HL-60 (cell line): ENCODE measurements at places on chromosomes 16 and 17.
A peak's percentile ranks its signal among the peaks of the same experiment; 100 is the strongest.

GRCh38 chr16:16095646-16096045, 127.6 kb downstream of the ABCC6 start:
- DNase-seq = no peak

DNA sequence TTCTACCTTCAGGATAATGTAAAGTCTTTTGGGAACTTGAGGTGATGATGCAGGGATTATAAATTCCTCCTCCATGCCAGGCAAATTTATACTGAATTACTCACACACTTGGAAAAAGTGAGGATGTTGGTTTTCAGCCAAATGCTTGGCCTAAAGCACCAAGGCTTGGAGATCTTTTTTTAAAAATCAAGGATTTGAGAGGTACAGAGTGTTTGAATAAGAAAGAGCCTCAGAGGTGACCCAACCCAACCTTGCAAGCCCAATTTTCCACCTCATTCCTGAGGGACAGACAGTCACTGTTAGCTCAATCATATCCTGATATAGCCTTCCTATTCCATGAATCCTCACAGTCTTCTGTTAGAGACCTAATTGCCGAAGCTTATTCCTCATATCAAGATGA, 14.0 kb downstream of the GRIN2A start:
- DNase-seq = no peak

- DNase-seq = no peak
Observed at GRCh38 chr16:56947604-56947995, 14.2 kb upstream of the CETP start.

DNA sequence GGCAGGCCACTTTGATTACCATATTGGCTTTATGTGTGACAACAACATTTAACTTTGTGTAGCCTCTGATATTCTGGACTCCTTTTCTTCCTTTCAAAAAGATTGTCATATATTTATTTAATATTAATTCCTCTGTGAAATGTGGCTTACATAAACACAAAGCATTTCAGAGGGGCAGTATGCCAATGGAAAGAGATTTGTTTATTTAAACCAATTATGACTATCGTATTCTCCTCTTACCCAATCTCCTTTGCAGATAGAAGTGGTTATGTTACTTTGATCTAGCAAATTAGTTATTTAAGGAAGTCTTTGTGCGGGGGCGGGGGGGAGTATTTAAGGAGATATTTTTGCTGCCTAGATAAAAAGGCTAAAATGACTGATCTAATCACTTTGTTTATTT, 573.7 kb upstream of the KIF2B start:
- DNase-seq = no peak

- no peak for DNase-seq
Observed at GRCh38 chr17:1227917-1228780, 42.1 kb upstream of the BHLHA9 start.

DNA sequence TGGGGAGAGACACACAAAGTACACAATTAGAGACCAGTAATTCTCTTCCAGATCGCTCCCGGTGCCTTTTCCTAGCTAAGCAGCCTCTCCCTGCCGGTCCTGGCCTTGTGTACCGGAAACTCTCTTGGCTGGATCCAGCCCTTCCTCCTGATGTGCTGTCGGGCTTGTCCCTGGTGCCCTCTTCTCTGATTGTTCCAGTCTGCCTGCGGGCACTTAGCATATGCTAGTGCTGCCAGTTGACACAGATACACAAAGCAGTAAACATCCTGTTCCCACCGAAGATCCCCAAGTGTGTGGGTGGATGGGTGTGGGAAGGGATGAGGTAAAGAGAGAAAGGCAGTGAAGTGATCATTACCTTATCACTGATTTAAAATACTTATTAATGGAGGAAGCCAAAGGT, 9.7 kb downstream of the HS3ST3B1 start:
- DNase-seq = no peak

DNA sequence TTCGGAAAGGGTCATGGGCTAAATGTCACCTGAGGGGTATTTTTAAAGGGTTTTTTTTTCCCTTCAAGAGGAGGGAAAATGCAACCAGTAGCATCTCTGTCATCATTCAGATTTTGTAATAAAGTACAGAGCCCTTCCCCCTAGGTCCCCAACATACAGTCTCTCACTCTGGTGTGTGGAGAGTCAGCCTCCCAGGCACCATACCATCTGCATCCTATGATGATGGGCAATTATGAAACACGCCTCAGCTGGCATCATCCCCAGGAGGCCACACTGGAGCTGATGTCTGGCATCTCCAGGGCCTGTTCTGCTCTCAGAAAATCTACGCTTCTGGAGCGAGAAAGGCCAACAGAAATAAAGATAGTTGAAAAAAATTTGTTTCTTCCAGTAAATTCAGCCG, 32.0 kb downstream of the TBX4 start:
- DNase-seq = no peak

DNA sequence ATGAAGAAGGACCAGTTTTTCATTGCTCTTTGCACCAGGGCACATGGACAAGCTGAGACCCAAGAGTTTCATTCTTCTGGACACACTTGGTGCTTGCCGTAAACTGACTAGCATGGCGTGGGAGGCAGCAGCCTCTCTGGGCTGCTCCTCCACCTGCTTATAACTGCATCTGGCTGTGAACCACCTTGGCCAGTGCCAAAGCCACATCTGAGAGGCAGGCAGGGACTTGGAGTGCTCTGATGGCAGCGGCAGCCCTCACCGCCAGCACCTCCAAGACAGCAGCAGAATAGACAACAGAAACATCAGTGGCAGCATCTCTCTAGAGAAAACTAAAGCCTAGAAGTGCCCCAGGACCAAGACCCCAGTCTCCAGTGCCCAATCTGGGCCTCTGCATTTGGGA, 4.7 kb downstream of the KRT37 start:
- no peak for DNase-seq

DNA sequence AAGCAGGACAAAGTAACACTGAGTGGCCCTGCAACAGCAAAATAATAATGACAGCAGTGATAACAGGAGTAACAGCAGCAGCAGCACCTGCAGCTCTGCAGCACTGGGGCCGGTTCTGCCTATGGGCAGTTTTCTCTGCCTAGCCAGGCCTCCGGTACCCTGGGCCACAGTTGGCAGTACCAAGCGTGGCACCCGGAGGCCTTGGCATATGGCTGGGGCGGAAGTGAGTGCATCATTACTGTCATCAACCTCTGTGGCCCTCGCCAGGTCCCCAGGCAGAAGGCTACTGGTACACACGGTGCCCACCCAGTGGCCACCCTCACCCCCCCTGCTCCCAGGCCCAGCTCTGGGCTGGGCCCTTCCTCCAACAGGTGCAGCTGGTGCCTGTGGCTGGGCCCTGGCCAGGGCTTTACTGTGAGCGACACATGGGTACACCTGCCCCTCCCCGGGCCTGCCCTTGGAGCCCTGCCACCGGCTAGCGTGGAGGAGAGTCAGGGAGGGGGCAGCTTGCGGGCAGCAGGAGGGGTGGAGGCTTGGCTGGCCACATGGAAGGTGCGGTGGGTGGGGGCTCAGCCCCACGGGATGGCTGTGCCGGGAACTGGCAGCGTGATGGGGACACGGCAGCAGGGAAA, 3.0 kb downstream of the KCNJ12 start:
- no peak for DNase-seq

DNA sequence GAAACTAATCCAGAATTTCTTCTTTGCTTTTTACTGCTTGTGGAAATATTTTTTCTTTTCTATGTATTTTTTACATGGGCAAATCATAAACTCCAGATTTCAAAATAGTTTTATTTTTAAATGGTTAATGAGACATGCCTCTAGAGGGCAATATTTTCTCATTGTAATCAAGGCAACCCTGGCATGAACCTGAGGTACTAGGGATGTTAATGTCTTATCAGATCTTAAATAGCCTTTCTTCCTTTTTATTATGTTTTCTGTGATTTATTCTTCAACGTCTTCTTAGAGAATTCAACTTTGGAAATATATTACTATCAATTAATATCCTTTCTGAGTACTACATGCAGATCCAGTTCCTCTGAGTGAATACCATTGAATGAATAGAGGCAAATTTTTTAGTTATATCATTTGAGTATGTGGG, 324.7 kb downstream of the BCAS3 start:
- DNase-seq = peak; percentile 10

DNA sequence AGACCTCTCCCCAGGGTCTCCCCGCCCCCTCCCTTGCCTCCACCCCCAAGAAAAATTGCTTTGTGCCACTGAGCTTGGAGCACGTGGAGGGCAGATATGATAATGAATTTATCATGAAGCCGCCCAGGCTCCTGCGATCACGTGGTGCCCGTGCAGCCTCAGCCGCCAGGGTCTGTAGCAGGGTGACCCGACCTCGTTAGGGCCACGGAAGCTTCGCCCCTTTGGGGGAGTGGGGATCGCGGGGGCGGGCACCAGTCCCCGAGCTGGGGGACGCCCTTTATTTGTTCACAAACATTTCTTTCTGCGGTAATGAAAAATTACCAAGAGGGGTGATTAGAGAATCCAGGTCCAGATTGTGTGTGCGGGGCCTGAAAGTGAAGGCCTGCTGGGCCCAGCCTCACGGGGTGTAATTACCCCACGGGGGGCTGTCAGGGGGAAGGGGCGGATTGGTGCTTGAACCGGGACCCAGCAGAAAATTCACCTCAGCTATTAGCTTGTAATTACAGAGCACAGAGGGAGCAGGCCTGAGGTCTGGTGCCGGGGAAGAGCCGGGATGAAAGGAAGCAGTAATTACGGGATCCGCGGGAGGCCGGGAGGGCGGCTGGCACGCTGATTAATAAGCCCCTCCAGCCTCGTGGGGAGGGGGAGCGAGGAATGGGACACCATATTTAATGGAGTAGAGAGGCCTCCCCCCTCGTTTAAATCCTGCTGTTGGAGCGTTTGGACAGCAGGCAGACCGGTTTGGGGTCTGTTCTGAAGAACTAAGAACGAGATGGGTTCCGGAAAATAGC, 13.3 kb downstream of the GSE1 start:
- DNase-seq = no peak

- DNase-seq = no peak
Observed at GRCh38 chr16:84924331-84925091, 86.8 kb downstream of the ZDHHC7 start.

DNA sequence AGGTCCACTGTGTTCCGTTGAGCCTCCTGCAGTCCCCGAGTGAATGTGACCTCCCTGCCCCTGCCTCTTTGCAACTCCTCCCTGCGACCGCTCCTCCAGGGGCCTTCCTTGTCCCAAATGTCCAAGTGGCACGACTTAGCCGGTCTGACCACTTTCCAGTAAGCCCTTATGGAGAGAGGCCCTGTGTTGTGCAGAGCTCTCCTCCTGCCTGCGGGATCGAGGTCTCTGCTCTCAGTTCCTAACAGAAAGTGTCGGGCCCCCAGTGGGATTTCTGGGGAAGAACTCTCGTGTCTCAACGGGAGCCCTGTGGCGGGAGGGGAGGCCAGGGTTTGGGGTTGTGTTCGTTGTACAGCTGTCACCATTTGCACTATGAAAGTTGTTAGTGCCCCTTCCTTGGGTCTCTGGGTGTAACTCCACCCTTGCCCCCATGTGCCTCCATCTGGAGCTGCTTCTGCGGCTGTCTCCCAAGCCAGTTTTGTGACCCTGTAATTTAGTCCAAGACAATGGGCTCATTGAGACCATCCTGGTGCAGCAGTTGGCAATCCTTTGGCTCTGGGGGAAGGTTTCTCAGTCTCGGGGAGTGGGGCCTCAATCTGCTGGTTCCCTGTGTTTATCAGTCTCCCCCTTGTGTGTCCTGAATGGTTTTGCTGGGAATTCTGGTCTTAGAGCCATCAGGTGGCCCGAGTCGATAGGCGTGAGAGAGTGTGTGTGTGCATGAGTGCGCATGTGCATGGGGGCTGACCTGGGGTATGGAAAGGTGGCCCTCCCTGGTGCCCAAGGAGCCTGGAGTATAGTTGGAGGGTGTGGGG, 234.5 kb downstream of the SEC14L1 start:
- DNase-seq = no peak

GRCh38 chr17:45394091-45394490, 38.6 kb downstream of the ARHGAP27 start:
- no peak for DNase-seq

DNA sequence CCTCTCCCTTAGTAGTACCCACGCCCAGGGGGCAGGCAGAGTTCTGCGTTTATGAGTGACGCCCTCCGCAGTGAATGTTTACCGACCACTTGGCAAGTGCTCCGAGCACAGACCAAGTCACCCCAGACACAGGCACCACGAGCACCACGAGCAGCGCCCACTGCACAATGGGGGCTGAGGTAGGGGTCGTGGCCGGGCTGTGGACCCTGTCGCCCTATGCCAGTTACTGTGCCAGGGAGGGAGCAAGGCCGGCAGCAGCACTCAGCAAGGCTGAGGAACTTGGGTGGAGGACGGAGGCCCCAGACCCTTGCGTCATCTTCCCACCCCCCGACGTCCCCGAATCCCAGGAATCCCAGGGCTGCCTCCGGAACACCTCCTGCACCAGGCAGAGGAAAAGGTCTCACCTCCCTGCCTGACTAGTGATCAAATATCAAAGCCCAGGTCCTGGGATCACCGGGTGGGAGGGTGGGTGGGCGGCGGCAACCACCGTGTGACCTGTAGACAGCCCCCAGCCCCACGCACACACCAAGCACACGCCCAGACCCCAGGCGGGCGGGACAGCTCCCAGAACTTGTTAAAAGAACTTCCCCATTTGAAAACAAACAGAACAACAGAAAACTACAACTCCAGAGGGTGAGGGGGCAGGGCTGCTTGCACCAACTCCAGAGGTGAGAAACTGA, 5.4 kb downstream of the VASN start:
- no peak for DNase-seq

GRCh38 chr17:27379888-27380533, 76.2 kb upstream of the KSR1 start:
- no peak for DNase-seq

DNA sequence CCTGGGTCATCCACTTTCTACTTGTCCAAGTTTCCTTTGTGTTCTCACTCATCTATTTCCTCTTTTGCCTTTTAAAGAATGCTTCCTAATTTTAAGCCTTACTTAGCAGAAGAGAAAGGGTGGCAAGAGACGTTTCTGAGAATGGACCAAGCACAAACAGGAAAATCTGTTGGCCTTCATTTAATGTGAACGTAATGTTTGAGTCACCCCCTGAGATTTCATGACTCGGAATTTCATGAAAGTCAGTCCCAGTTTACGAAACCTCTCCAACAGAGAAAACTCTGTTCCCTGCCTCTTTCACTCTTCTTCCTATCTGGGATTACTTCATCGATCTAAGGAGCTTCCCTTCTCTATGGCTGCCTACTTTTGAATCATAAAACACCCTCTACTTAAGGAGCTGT, at the start of gene CD300E:
Gene CD300E, minus strand, starts transcription at position 46 of the 401 bp plus-strand sequence. CDS start 117 bp downstream, outside the sequence.
- no peak for DNase-seq

GRCh38 chr17:50087912-50088405, 7.2 kb upstream of the PDK2 start:
- DNase-seq = no peak

DNA sequence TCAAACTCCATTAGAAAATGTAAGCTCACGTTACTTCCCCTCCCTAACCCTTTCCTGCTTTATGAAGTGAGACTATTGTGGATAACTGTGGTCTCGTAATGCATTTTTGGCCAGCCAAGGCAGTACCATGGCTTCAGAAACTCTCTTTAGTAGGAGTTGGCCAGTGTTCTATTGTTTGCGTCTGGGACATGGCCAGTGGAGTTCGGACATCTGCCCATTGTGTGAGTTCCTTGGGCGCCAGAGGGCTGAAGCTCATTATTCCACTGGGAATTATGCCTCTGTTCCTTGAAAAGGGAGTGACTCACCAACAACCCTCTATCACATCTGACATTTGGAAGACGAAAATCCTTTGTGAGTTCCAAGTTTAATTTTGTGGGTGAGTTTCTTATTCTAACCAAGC, 319.5 kb upstream of the SOX9 start:
- no peak for DNase-seq
